ENCODE measurements at places on chromosomes 16 and 17.
A peak's percentile ranks its signal among the peaks of the same experiment; 100 is the strongest.

- DNase-seq = no peak
These were observed 14.1 kb downstream of the PHF12 start for GRCh38 chr17:28937044-28937729.

GRCh38 chr17:66963909-66964771 is at the start of gene CACNG4:
TSS of gene CACNG4 (plus strand) at chr17:66964707. CDS start at chr17:66964912, 205 bp downstream.
- DNase-seq = no peak

DNA sequence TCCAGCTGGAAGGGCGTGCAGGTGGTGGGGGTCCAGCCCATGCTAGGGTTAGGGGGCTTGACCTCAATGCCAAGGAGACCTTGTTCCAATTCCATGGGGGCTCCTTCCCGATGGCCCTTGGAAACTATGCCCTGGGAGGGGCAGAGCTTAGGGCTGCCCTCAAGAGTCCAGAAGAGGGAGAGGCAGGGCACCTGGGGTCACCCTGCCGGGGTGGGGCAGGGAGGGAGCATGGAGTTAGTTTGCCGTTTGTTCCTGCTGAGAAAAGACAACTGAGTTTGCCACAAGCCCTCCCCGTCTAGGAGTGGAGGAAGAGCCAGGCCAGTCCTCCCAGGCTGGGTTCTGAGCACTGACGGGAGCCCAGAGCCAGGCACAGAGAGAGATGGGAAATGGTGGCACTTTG is 21.4 kb downstream of the MMP15 start:
- DNase-seq = no peak

GRCh38 chr17:67999291-67999911 is 3.1 kb upstream of the C17orf58 start:
- DNase-seq = no peak

DNA sequence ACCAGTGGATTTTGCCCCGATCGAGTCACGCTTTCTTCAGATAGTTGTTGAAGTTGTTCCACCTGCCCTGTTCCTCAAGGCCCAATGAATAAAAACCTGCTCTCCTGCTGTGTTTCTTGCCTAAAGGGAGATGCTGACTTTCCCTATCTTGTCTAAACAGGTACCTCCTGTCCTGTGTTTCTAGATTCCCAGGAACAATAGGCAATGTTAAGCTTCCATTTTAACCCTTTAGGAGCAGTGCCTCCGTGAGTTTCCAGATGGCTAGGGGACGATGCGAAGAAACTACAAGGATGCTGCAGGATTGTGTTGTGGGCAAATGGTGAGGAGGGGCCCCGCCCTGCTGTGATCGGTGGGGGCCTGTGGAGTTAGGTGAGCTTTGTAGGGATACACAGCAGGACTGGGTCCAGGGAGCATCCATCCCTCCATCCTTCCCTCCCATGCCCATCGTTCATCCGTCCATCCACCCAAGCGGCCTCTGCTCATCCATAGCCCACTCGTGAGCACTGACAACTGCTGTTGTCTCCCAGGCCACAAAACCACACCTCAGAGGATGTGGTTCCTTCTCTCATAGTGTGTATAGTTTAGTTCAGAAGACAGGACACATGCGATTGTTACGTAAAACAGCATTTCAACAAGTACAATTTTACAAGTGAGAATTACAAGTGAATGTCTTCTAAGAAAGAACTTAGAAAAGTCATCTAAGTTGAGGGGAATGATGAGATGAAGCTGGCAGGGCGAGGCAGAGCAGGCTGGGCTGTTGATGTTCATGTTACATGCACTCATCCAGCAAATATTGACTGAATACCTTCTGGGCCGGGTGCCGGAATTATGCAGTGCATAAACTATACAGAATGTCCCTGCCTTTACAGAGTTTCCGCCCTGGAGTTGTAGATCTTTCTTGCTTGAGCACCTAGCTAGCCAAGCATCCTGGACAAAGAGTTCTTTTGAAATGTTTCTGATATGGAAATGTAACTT is 5.2 kb downstream of the ARSG start:
- no peak for DNase-seq

GRCh38 chr17:75079023-75079373 is 8.8 kb upstream of the SLC16A5 start:
- DNase-seq = no peak

- peak; percentile 52 for DNase-seq
These were observed 74.3 kb downstream of the CA4 start for GRCh38 chr17:60224064-60224463.

- no peak for DNase-seq
These were observed 18.6 kb downstream of the PRCD start for GRCh38 chr17:76558198-76559095.

DNA sequence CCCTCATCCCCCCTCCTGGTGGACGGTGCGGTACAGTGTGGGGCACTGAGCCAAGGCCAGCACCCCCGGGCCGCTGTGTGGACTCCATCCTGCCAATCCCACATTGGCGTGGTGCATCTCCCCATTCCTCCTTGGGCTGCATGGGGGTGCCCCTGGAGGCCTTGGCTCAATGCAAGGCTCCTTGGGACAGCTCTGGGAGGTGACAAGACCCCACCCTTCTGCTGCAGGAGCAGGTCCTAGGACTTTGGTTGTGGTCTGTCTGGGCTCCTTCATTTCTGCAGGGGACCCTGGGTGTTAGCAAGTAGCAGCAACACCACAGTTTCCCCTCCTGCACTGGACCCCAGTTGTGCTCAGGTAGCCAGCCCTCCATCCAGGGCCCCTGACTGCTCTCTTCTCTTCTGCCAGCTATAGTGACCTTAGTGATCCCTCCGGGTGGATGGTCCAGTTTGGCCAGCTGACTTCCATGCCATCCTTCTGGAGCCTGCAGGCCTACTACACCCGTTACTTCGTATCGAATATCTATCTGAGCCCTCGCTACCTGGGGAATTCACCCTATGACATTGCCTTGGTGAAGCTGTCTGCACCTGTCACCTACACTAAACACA is 1.3 kb downstream of the PRSS21 start:
- no peak for DNase-seq

- no peak for DNase-seq
These were observed 21.2 kb downstream of the SPHK1 start for GRCh38 chr17:76405607-76405966.

- no peak for DNase-seq
These were observed 52.3 kb upstream of the LGALS9 start for GRCh38 chr17:27578718-27579085.

DNA sequence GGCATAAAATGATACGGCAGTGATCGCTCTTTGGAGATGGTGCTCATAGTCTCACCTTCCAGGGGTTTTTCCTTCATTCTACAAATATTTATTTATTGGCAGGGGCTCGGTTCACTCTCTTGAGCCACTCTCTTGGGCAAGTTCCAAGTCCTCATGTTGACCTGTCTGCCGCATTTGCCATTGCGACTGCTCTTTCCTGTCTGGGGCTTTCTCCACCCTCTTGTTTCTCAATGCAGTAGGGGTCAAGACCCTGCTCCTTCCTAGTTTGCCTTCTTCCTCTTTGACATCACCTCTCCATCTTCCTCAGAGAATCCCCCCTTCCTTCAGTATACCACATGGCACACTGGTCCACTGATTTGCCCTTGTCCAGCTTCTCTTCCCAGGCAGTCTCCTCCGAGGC is 21.9 kb upstream of the LRRC75A start:
- no peak for DNase-seq

DNA sequence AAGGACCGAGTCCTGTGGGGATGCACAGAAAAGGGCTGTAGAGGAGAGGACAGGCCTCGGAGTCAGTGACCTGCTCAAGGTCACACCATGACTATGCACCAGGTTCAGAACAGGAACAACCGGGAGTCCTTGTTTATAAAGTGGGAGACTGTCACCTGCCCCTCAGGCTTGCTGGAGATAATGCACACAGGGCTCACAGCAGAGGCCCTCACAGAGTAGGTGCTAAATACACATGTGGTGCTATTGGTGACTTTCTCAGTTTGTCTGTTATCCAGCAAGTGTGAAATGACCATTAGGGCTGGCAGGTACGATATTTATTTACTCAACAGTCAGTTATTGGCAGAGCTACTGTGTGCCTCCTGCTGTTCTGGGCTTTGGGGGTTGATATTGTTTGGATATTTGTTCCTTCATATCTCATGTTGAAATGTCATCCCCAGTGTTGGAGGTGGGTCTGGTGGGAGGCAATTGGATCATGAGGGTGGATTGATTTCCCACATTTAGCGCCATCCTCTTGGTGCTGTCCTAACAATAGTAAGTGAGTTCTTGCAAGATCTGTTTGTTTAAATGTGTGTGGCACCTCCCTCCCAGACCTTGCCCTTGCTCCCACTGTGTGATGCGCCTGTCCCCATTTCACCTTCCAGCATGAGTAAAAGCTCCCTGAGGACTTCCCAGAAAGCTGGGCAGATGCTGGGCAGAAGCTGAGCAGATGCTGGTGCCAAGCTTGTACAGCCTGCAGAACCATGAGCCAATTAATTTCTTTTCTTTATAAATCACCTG is 162.1 kb upstream of the MPHOSPH6 start:
- no peak for DNase-seq

GRCh38 chr17:81193470-81194224 is 27.6 kb upstream of the AATK start:
- DNase-seq = no peak

- no peak for DNase-seq
These were observed 73.3 kb downstream of the KIF2B start for GRCh38 chr17:53896047-53896446.

DNA sequence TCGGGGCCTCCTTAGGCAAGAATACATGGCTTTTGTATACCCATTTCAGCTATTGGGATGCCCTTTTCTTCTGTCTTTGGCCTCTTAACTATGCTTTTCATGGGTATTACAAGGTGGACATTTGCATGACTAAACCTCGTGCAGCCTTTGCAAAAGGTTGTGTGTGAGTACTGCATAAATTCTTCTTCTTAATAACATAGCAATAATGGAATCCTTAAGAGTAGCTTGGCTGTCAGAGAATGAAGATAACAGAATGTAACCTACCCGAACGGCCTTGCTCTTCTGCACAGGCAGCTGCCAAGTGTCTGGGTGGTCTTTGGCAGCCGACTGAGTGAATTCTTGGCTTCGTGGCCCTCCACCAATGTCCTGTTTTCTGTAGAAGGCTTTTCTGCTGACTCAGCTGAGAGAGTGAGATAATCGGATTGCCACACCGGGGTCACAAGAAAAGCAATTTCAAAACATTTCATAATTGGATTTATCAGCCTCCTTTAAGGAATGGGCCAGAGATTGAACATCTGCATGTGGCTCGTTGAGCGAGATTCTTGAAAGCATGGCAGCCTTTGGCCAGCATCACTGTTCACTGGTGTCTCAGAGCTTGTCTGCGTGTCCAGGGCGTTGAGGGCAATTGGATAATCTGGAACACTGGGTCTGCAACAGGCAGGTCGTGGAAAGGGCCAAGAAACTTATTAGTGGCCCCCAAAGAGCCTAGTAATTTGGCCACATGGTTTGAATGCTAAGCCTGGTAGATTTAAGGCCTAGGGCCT is 13.4 kb downstream of the IRF8 start:
- peak; percentile 62 for DNase-seq

- DNase-seq = no peak
These were observed 67.7 kb downstream of the WSCD1 start for GRCh38 chr17:6137716-6138502.

- DNase-seq = no peak
These were observed 396 bp upstream of the HOXB7 start for GRCh38 chr17:48611213-48611612.

- no peak for DNase-seq
These were observed 467.1 kb downstream of the SOX9 start for GRCh38 chr17:72587773-72588511.

DNA sequence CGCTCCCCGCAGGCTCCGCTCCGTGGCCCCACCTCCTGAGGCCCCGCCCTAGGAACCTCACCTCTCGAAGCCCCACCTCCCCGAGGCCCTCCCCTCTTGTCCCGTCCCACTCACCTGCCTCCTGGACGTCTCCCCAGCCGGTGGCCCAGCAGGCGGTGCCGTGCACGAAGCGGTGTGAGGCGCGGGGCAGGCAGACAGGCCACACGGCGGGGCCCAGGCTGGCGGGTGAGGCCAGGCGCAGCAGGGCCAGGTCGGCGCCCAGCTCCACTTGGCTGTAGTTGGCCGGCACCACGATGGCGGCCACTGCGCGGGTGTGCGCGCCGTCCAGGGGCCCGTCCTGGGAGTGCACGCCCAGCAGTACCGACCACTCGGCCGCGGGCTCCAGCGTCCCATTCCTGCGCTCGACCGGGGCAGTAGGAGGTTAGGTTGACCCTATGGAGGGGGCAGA is 1.6 kb downstream of the PRSS36 start:
- no peak for DNase-seq

DNA sequence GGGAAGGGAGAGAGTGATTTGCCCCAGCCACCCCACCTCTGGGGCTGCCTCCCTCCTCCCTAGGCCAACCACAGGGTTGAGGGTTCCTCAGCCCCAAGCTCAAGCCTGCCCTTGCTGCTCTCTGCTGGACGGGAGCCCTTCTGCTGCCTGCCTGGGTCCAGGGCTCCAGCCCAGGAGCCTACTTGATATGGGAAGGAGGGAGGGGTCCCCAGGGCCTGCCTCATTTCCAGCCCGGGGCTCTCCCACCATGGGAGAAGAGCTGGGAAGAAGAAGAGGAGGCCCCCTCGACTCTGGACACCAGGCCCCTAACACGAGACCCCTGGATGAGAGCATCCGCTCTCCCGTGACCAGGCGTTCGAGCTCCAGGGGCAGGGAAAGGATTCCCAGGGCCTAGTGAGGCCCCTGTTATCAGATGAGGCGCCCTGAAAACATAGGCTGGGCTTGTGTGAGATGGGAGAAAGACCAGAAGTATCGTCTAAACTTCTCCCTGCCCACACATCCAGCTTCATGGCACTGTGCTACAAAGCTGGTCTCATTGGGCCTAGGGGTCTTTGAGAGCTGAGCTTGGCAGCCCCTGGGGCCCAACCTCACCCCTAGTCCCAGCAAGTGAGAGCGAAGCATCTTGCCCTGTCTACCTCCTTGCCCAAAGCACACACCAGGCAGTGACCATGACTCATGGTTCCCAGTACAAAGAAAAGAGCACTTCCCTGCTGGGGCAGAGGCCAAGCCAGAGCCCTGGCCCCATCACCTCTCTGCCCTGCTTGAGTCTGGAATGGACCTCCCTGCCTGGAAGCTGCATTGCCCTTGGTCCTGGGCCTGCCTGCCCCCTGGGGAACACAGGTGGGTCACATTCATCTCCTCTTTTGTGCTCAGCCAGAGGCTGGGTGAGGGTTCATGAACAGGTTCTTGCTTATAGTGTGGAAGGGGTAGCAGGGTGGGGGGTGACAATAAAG is 987 bp downstream of the SLC16A5 start:
- no peak for DNase-seq

DNA sequence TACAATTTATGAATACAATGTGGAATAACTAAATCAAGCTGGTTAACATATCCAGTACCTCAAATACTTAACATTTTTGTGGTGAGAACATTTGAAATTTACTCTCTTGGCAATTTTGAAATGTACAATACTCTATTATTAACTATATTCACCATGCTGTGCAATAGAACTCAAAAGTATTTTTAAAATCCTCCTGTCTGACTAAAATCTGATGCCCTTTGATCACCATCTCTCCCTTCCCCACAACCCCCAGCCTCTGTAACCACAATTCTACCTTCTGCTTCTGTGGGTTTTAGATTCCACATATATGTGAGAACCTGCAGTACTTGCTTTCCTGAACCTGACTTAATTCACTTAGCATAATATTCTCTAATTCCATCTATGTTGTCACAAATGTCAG is 71.6 kb upstream of the ALOX12 start:
- no peak for DNase-seq

GRCh38 chr16:17633181-17633951 is 162.6 kb upstream of the XYLT1 start:
- no peak for DNase-seq
